ENCODE measurements at places on chromosomes 3 and 15.

DNA sequence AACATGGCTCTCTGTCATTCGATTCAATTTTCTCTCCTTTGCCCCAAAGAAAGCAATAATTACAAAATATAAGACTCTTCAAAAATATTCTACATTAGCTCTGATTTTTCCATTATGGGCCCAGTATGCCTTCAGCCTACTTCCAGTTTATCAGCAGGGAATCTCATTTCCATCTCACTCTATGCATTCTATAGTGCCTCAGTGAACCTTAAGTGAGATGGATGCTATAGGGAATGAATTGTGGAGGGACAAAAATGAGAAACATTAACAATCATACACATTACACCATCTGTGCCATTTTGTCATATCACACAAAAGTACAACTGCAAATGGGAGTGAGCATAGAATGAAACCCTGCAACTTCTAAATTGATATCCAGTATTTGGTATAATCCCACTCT lies 50.7 kb upstream of the TSPAN3 start:
- no peak for DNase-seq

DNA sequence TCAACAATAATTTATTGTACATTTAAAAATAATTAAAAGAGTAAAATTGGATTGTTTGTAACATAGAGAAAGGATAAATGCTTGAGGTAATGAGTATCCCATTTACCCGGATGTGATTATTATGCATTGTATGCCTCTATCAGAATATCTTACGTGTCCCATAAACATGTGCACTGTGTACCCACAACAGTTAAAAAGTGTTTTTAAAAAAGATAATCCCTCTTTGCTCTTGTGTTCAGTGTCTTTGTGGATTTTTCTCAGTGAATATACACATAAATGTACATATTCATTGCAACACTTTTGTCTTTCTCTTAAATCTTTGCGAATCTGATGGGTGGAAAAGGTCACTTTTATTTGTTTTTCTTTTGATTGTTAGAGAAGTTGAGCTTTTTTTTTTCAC lies 20.4 kb downstream of the YEATS2 start:
- DNase-seq = no peak

DNA sequence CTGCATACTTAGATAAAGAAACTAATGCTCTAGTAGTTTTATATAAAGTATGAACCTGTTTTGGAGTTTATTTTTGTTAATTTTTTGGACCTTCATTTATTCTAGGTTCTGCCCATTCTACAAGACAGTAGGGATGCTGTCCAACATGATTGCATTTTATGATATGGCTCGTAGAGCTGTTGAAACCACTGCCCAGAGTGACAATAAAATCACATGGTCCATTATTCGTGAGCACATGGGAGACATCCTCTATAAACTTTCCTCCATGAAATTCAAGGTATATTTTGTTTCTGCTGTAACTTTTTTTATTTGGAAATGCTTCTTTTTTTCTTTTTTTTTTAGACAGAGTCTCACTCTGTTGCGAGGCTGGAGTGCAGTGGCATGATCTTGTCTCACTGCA lies 33.3 kb upstream of the GRAMD1C start:
- no peak for DNase-seq

GRCh38 chr3:162776148-162776547 lies 1279.5 kb downstream of the OTOL1 start:
- no peak for DNase-seq

GRCh38 chr15:25734680-25735355 lies 128.3 kb downstream of the ATP10A start:
- DNase-seq = no peak

DNA sequence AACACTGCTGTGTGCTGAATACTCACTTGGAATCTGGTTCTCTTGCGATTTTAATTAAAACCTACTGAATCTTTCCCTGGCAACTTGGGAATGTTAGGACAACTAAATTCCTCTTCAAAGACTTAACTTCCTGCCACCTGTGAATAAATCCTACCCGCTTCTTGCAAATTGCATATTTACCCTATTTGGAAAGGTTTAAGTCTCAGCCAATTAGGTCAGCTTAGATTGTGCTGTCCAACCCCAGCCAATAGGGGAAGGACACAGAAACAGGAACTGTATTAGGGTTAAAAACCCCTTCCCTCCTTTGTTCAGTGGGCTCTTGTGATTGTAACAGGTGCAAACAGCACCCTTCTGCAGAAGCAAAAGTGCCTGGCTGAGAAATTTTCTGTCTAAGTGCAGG lies 38.6 kb upstream of the FSTL1 start:
- no peak for DNase-seq

- no peak for DNase-seq
Observed at GRCh38 chr3:169213956-169214355, 449.6 kb downstream of the MECOM start.

DNA sequence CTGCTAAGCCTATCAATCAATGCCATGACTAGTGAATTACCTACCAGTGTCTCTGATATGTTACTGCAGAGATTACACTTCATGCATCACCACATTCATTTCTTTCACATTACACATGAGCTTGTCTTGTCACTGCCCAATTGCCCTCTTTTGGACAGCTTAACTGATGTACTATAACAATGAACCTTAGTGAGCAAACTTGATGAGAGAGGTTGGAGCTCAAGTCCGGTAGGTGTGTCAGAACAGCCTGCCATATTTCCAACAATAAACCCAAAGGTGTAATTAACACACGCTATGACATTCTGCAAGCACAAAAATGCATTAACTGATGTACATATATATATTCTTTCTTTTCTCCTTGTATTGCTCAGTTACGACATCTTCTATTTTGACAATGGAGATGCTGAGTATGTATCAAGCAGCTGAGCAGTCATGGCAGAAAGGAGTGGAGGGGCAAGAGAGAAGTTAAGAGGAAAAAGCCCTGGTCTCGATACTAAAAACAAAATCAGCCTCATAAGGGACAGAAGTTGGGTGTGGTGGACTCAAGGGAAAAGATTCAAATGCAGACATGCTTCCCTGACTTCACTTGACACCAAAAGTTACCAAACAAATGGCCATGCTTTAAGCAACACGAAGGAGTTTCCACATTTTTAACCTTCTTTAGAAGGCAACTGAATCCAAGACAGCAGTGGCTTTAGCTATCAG lies 538.2 kb downstream of the FOXP1 start:
- no peak for DNase-seq

DNA sequence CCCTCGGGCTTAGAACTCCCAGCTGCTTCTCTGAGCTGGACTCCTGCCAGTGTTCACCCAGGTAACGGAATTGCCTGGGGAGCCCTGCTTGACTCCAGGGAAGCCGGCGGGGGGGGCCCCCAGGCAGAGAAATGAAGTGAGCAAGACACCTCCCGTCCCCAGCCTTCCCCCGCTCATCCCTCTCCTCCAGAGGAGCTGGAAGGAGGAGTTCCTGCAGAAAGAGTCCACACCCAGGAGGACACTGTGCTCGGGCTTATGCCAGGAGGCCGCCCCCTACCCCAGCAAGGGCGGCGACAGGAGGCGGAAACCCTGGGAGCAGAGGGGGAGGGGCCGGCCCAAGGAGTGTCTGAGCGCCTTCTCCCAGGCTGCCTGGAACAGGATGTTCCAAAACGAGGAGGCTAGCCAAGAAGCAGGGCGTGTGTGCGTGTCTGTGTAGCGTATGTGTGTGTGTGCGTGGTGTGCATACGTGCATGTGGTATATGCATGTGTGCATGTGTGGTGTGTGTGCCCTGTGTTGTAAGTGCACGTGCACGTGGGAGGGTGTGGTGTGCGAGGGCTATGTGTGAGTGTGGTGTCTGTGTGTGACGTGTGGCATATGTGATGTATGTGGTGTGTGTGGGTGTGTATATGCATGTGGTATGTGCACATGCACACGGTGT lies 511.3 kb downstream of the SHQ1 start:
- no peak for DNase-seq

DNA sequence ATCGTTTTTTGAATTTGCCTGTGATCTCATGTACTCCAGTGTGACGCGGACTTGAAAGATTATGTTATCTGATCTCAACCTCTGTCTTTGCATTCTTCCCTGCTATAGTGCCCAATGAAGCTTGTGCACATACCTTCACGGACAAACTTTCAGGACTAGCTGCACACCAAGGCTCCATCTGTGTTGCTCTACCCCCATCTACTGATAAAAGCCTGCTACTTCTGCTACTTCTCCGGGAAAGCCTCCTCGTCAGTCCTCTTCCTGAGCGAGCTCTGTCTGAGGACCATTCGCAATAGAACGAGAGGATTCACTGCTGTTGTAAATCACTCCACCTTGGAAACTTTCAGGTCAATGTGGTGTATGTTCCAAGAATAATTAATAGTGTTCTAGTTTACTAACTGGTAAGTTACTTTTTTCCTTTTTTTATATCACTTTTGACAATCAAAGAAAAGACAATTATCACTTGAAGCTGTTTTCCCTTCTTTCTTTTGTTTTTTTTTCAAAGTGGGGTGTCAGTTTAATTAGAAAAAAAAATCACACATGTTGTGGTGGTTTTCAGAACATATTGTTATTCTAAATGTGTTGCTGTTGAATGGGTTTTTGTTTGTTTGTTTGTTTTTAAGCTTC lies 217.6 kb downstream of the ARRDC4 start:
- DNase-seq = peak; percentile 73

DNA sequence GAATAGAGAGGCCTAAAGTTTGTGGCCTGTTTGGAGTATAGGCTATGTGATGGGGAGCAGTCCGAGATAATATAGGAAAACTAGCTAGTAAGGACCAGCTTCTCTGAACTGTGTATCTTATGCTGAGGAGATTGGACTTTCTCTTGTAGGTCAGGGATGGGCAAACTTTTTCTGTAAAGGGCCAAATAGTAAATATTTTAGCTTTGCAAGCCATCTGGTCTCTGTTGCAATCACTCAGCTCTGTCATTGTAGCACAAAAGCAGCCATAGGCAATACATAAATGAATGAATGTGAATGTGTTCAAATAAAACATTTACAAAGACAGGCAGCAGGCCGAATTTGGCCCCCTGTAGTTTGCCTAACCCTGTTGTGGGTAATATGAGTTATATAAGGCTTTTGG lies 24.5 kb downstream of the TMOD3 start:
- DNase-seq = no peak

DNA sequence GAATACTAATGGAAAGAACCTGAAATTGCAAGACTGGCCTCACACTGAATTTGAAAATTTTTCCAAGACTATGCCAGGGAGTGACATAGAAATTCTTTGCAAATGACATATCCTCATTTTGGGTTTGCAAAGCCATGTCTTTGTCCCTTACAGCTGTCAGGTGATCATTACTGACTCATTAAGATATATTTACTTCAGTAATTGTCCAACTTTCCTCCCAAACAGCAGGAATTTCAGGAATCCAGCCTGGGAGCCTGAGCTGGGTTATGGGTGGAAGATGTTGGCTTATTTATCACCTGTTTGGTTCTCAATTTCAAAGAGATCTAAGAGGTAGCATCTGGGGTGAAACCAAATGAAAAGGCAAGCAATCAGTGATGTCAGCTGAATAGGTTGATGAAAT lies 111.6 kb upstream of the ACP3 start:
- DNase-seq = no peak

GRCh38 chr15:81160312-81161159 lies 26.5 kb downstream of the CFAP161 start:
- no peak for DNase-seq

GRCh38 chr3:49058011-49058410 lies 28.8 kb upstream of the IMPDH2 start:
- no peak for DNase-seq

- DNase-seq = no peak
Observed at GRCh38 chr15:40058476-40059140, 19.6 kb upstream of the SRP14 start.

GRCh38 chr3:108300103-108300849 lies 3.9 kb downstream of the HHLA2 start:
- DNase-seq = no peak

- no peak for DNase-seq
Observed at GRCh38 chr3:19934098-19934566, at the start of gene EFHB. EFHB (minus strand) TSS chr3:19934217; CDS start chr3:19934018, 199 bp downstream.

- no peak for DNase-seq
Observed at GRCh38 chr3:73571238-73571794, 53.4 kb downstream of the PDZRN3 start.

GRCh38 chr15:58604455-58604923 lies 145.0 kb downstream of the ADAM10 start:
- DNase-seq = no peak

DNA sequence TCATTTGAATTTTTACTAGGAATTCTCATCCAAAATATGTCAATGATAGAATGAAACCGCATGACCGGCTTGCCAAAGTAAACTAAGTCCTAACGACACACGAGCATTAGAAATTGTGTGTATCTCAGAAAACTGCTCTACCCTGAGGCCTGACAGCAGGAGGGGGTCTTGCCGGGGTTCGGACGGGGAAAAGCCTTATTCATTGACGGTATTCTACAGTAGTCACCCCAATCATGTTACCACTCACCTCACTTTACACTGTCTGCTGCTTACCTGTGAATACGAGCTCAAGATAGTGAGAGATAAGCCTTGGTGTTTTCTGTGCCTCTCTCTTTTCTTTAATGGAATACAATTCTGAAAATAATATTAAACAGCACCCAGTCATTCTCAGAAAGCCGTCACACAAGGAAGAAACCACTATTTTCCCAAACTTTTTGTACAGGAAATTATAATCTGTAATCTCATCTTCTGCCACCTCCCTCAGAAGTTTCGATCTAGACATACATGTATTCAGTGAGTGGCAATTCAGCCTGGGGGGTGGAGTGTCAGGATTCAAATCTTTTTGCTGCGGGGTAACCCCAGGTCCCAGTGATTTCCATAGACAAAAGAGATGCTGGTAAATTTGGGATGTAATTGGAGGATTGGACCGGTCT lies 492 bp upstream of the FAM43A start:
- DNase-seq = no peak

DNA sequence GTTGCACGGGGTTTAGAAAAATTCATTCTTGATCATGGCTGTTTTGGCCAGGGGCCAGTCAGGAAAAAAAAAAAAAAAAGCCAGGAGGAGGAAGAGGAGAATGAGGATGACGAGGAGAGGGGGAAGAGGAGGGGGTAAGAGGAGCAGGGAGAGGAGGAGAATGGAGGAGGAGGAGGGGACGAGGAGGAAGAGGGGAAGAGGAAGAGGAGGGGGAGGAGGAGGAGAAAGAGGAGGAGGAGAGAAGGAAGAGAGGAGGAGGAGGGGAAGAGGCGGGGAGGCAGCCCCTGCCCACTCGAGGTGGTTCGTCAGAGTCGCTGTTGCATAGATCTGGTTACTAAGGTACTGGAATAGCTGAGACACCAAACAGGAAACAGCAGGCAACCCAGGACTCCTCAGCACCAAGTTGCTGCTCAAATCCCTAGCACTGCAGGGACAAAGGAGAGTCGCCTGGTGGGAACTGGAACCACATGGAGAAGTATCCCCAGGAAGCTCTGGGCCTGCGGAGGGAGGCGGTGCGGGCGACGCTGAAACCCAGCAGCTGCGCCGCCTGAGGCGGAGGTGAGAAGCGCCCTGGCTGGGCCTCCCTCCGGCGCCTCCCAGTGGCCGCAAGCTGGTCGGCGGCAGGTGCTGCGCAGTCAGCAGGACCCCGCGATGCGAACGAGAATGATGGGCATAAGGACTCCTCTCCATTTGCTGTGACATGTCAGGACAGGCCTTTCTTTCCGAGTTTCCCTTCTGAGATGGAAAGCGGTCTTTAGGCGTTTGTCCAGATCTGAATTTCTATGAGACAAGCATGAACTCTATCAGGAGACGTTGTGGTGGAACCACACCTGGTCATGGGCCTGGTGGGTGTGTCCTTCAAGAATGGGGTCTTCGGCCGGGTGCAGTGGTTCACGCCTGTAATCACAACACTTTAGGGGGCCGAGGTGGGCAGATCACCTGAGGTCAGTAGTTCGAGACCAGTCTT lies 17.5 kb downstream of the FAM240A start:
- peak; percentile 78 for DNase-seq

Data from hippocampal formation (tissue), 2 donors.